ENCODE measurements at places on chromosomes 7 and 10. TPM values are rescaled to one million over a fixed set of nuclear protein-coding genes. Genes with fewer than 3 reads are reported as not detected.

The CHCHD3 gene
- total RNA-seq: 62.7 TPM

The FAM13C gene
- total RNA-seq: 16.8 TPM

The AKR1C8 gene
- total RNA-seq: 1.5 TPM

The SPDYE9 gene
- 0.10 TPM for total RNA-seq

The RASSF4 gene
- total RNA-seq: 9.5 TPM

The EBLN1 gene
- total RNA-seq: not detected

The HNRNPA2B1 gene
- total RNA-seq: 214 TPM

The MSS51 gene
- total RNA-seq: 9.1 TPM

The C7orf57 gene
- 0.10 TPM for total RNA-seq

The EDRF1 gene
- 32.2 TPM for total RNA-seq

The BCAP29 gene
- 43.4 TPM for total RNA-seq

The TLX1 gene
- total RNA-seq: not detected

The GRM8 gene
- 1.9 TPM for total RNA-seq

The ZNF804B gene
- not detected for total RNA-seq

The SCART1 gene
- total RNA-seq: 2.5 TPM

The TAS2R5 gene
- total RNA-seq: 2.8 TPM

The PARP12 gene
- 20.7 TPM for total RNA-seq

The C7orf33 gene
- not detected for total RNA-seq
